Left ventricle myocardium inferior (tissue), 1 donor: ENCODE measurements at places on chromosomes 4 and X.

DNA sequence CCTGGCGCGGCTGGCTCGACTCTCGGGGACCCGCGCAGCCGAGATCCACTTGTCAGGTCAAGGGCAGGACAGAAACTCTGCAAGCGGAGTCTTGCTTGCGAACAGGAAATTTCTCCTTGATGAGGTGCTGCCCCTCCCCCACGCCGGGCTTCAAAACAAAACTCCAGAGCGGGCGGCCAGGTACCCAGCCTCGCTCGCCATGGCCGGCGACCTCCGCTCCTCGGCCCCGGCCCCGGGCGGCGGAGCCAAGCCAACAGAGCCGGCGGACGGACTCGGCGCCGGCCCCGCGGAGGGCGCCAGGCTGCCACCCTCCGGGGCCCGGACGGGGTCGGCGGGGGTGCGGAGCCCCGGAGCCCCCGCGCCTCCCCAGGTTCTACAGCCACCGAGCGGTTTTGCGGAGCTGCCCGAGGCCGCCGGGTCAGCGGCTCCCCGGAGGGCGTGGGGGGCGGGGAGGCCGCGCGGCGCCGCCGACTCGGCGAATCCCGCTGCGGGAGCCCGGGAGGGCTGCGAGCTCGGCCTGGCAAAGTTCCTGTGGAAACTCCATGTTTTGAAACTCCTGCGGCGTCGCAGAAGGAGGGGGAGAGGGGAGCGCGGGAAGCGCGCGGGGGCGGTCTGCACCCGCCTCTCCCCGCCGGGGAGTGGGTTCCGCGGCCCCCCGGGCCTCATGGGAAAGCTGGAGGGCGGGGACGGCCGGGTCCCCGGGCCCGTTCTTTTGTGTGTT, 11.7 kb upstream of the BCOR start:
- peak; percentile 69 for DNase-seq

DNA sequence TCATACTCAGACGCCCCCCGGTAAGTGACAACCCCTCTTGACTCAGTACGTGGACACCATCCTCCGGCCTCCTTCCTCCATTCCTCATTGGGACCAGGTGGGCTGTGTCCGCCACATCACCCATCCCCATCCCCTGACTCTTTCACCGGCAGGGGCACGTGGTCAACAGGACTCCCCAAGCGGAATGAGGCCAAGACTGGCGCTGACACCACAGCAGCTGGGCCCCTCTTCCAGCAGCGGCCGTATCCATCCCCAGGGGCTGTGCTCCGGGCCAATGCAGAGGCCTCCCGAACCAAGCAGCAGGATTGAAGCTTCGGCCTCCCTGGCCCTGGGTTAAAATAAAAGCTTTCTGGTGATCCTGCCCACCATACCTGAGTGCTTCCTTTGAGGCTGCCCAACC, 5.0 kb downstream of the PQBP1 start:
- DNase-seq, result no peak

DNA sequence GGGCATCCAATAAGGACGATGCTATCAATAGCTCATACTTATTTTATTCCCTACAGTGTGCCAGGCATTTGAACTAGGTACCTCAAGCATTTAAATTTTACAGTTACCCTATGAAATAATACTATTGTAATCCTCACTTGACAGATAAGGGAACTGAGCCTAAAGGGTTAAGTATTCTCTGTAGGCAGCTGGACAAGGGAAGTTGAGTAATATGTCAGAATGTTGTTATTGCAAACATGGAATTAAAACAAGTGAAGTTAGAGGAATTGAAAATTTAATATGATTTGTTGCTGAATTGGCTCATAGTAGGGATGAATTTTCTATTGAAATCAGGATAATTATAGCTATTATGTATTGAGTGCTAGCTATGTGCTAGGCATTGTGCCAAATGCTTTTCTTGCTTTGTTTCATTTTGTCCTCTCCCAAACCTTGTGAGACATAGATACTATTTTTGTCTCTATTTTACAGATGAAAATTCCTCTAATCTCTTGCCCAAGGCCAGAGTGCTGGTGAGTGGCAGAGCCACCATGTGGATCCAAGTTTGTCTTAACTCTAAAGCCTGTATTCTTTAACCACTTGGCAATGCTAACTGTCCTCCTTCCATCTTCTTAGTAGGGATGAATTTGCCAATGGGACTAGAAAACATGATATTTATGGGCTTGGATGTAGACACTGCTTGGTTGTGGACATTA, 58.1 kb downstream of the TMEM164 start:
- DNase-seq, result no peak

- DNase-seq, result no peak
Observed at GRCh38 chr4:27428661-27429060, 568.0 kb downstream of the STIM2 start.

- no peak for DNase-seq
Observed at GRCh38 chrX:1261285-1261684, 7.3 kb upstream of the CSF2RA start.

GRCh38 chr4:89142691-89143669, 31.6 kb downstream of the TIGD2 start:
- DNase-seq, result no peak

GRCh38 chr4:21806991-21807390, 141.6 kb downstream of the KCNIP4 start:
- no peak for DNase-seq

GRCh38 chrX:42188730-42189129, 265.4 kb upstream of the CASK start:
- DNase-seq, result no peak

- DNase-seq, result no peak
Observed at GRCh38 chrX:44958480-44958879, 85.5 kb downstream of the KDM6A start.

- no peak for DNase-seq
Observed at GRCh38 chrX:5250106-5250505, 978.6 kb downstream of the NLGN4X start.

GRCh38 chrX:31036895-31037294, 34.9 kb downstream of the FTHL17 start:
- DNase-seq, result peak; percentile 16

- DNase-seq, result no peak
Observed at GRCh38 chr4:179530958-179531357, 2088.7 kb upstream of the AGA start.

DNA sequence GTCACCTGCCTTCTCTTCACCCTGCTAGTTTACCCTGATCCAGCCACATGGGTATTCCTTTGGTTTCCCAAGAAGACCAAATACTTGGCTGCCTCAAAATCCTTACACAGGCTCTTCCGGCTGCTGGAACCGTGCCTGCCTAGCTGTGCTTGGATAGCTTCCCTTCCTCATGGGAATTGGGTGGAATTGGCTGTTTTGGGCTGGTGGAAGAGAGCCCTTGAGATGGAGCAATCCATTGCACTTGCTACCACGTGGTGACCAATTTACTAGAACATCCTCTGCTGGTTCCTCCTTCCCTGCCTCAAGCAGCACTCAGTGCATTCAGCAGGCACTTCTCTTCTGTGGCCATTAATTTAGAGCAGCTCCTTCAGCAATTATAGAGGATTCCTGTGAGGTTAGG, 119.3 kb upstream of the AP1S2 start:
- DNase-seq, result peak; percentile 21

DNA sequence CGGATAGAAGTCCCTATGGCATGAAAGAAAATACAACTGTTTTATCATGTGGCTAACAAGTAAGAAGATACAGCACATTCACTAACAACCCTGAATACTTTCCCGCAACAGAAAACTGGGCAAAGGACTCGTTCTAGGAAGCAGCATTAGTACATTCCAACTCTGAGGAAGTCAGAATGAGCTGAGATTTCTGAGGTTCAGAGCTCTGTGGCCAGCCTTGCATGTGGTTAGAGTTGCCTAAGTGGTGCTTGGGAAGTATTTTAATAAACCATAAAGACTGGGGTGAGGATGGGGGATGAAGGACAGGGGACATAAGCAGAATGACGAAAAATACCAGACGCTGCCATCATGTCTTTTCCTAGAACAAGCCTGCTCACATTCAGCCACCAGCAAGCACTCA, 82.2 kb downstream of the EFHC2 start:
- DNase-seq, result no peak
